ENCODE measurements at places on chromosomes 3 and 15.
A peak's percentile ranks its signal among the peaks of the same experiment; 100 is the strongest.

- no peak for DNase-seq
Observed at GRCh38 chr3:86782286-86782685, 208.7 kb downstream of the VGLL3 start.

GRCh38 chr3:64650096-64650622 lies 37.6 kb downstream of the ADAMTS9 start:
- DNase-seq: no peak

- DNase-seq: no peak
Observed at GRCh38 chr3:108589998-108590323, 439 bp downstream of the DZIP3 start.

DNA sequence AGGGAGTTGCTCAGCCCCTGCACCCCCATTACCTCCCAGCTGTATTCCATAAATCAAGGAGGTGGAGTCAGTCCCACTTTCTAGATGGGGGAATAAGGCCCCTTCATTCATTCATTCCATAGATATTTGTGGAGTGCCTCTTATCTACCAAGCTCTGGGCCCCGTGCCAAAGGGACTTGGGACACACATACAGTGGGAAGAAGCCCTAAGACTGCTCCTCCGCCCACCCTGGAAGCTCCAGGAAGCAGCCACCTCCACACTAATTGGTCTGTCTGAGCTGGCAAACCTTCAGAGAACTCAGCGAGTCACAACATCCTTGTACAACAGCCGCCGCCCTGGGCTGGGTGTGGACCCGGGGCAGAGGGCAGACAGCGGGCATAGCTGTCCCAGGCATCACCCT lies 6.4 kb downstream of the STRA6 start:
- DNase-seq: no peak

DNA sequence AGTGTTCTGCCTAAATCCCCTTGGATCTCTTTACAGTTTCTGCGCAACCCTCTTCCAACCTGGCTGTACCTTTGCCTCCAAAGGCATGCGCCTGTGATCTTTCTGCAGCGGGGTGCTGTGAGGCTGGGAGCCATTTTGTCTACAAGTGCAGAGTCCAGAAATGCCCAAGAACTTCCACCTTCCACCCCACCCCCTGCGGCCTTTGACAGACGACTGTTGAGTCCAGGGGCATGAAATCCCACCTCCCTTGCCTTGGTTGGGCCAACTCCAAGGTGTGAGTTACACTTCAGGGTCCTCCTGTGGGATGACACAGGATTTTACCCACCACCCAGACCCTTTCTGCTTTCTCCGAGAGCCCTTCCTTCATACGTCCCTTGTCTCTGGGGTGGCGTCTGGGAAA lies 24.1 kb downstream of the HRH1 start:
- DNase-seq: no peak

GRCh38 chr3:99627062-99627826 lies 11.2 kb upstream of the COL8A1 start:
- DNase-seq: no peak

- no peak for DNase-seq
Observed at GRCh38 chr3:43726521-43726920, 35.8 kb downstream of the ABHD5 start.

- DNase-seq: no peak
Observed at GRCh38 chr3:184559336-184559735, 2.2 kb upstream of the EPHB3 start.

GRCh38 chr3:194536871-194537637 lies 50.3 kb upstream of the ATP13A3 start:
- DNase-seq: no peak

DNA sequence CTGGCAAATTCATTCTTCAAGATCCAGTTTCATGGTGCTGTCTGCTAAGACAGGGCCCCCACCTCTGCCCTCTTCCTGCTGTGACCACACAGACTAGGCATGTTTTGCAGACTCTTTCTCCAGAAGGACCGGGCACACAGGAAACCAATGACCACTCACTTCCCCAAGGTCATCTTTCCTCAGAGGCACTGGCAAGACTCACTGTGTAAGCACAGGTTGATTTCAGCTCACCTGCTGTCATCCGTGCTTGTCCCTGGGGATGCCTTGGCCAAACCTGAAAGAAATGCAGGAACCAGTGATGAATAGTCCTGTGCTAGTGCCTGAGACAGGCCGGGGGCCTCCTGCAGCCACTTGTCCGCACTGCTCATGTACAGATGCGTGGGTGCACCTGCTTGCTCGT lies 33.5 kb downstream of the ALS2CL start:
- DNase-seq: no peak

GRCh38 chr3:13208706-13209633 lies 135.7 kb upstream of the IQSEC1 start:
- no peak for DNase-seq

DNA sequence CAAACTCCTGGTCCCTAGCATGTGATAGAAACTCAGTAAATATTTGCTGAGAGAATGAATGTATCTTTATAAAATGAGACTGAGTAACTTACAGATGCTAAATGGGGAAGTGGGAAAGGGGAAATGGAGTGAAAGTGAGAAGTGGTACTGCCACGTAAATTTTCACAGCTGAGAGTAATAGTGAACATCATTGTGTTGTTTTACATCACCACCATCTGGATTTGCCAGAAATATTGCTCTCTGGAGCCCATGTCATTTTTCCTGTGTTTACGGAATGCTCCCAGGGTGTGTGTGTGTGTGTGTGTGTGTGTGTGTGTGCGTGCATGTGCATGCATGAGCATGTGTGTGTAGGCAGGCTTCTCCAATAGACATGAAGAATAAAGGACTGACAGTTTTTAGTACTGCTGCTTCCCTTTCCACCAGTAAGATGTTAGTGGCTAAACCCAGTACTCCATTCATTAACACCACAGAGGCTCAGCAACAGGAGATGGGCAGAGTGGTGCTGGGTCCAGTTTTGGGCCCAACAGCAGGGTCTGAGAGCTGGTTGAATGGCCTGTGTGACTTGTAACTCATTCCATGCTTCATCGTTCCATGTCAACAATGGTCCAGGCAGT lies 57.3 kb downstream of the DIPK2A start:
- no peak for DNase-seq

- no peak for DNase-seq
Observed at GRCh38 chr3:32667072-32667582, 17.9 kb upstream of the CNOT10 start.

GRCh38 chr3:42443819-42444436 lies 33.5 kb upstream of the LYZL4 start:
- peak; percentile 41 for DNase-seq

GRCh38 chr15:43514241-43515057 lies 3.0 kb upstream of the MAP1A start:
- DNase-seq: peak; percentile 58

- DNase-seq: no peak
Observed at GRCh38 chr3:125128861-125129501, 73.2 kb upstream of the HEG1 start.

DNA sequence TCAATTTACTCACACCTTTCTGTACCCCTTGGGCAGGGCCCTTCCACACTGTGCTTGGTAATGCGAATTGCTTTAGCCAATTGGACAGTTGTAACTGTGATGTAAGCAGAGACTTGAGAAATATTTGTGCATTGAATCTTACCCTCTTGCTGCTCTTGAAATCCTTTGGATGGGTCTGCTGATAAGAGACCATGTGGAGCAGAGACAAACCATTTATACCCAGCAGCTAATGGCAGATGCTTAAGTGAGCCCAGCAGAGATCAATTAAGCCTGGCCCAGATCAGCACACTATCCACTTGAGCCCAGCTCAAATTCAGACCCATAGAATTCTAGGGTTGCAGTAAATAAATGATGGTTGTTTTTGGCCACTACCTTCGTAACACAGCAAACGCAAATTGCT lies 19.3 kb downstream of the MUC13 start:
- DNase-seq: no peak

- DNase-seq: no peak
Observed at GRCh38 chr15:42152196-42152920, 4.1 kb downstream of the PLA2G4F start.

DNA sequence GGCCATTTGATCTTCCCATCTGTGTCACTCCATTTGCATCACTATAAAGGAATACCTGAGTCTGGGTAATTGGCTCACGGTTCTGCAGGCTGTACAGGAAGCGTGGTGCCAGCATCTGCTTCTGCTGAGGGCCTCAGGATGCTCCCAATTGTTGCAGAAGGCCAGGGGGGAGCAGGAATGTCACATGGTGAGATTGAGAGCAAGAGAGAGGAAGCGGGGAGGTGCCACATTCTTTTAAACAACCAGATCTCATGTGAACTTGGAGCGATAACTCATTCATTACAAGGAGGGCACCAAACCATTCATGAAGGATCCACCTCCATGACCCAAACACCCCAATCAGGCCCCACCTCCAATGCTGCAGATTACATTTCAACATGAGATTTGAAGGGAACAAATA lies 13.1 kb upstream of the RAB7A start:
- no peak for DNase-seq

DNA sequence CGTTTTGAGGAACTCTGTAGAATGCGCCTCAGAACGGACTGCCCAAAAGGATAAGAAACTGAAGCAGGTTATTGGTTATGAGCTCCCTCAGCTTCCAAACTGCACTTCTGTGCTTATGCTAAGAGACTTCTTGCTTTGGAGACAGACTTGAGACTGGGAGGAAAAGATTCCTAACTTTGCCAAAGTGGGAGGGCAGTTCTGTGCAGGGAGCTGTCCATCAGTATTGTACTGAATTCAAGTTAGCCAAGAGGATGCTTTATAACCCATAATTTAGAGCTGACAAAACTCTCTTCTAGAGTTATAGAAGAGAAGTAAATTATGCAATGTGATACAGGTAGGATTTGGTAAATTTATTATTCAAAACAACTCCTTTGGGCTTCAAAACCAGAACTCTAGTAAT lies 519.8 kb upstream of the GBE1 start:
- no peak for DNase-seq

GRCh38 chr3:12194209-12194608 lies 35.5 kb upstream of the TIMP4 start:
- DNase-seq: no peak

DNA sequence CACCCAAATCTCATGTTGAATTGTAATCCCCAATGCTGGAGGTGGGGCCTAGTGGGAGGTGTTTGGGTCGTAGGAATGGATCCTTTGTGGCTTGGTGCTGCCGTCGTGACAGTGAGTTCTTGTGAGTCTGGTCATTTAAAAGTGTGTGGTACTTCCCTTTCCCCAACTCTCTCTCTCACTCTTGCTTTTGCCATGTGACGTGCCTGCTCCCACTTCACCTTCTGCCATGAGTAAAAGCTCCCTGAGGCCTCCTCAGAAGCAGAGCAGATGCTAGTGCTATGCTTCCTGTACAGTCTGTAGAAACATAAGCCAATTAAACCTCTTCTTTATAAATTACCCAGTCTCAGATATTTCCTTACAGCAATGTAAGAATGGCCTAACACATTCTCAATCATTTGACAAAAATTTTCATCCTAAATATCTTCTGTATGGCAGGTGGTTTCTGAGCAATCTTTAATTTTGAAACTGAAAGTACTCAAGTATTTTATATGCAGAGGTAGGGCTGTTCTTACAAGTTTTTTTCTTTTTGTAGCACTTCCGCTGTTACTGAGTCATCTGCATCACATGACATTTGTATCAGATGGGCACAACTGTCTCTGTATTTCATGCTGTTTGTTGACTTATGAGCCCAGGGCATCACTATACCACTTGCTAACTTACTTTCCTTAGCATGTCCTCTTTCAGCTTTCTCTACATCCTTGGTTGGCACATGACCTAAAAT lies 8.8 kb downstream of the RPL39L start:
- no peak for DNase-seq

- DNase-seq: no peak
Observed at GRCh38 chr3:123716411-123716810, 131.6 kb upstream of the HACD2 start.

GRCh38 chr3:100455841-100456550 lies 36.4 kb upstream of the TMEM45A start:
- DNase-seq: no peak

DNA sequence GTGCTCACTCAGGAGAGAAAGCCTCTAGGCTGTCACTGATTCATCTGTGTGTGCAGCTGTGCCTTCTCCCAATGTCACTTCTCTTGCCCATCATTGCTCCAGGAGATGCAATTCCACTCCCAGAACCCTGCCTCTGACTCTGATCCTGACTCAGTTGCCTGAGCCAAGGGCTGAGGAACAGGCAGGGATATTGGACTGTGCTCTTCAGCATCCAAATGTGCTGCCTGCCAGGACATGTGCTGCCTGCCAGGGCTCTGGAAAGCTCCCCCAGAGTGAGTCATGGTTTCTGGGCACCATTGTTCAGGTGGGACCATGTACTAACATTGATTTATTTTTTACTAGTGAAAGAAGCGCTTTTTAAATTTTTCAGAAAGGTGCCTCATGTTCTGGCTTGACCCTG lies 71.0 kb downstream of the TRIM42 start:
- no peak for DNase-seq

DNA sequence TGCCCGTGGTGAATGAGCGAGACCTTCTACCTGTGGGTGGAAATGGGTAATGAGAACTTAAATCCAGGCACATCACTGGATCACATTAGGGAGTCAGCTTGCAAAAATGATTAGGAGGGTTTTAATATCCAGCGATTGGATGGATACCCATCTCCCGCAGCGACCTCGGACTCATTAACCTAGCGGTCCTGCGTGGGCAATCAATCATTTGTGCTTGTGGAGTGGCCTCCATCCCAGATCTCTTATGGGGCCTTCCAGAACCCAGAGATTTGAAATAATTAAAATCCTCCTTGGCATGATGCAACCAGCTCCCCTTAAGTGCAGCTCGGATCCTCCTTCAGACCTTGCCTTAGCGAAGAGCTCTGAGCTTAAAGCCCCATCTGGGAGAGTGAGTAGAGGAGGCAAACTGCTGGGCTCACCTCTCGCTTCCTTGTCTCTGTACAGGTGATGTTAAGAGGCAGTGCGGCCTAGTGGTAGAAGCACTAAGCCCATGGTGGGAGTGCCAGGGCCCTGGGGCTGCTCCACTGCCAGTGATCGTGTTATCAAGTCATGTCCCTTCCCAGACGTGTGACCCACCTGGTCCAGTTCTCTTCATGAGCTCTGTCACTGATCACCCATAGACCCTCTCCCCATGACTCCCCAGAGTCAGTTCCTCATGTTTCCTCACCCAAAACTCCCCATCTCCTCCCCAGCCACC lies 285.2 kb upstream of the TLE3 start:
- DNase-seq: no peak

DNA sequence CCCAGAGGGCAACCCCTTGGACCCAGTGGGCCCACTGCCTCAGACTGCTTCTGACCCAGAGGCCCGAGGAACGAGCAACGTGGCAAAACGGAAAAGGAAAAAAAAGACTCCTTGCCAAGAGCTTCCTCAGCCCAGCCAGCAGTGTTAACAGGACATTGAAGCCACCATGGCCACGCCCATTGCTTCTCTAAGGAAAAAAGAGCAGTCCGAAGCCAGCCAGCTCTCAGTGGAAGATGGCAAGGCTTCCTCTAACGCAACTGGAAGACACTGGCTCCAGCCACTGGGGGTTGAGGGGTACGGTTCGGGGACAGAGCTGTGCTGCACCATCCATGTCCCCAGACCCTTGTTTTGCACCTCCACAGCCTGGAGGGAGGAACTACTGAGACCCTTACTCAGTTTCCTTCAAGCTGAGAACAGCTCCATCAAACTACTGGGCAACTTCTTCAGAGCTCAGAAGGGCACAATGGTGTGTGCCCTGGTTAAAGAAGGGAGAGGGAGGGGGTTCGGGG lies 10.7 kb downstream of the BMF start:
- DNase-seq: no peak

All from NCI-H1694 treated with DMSO at 0.1 percent for 48 hours (cell line).